ENCODE measurements at places on chromosomes 7 and 10. TPM values are rescaled to one million over a fixed set of nuclear protein-coding genes. Genes with fewer than 3 reads are reported as not detected.

The ABCB4 gene
- under 0.01 TPM for total RNA-seq

The FXYD4 gene
- total RNA-seq: not detected

The DPY19L1 gene
- 70.2 TPM for total RNA-seq

The ZNF735 gene
- total RNA-seq: not detected

The CDNF gene
- total RNA-seq: 0.32 TPM

The HGF gene
- 1.8 TPM for total RNA-seq

The NPC1L1 gene
- not detected for total RNA-seq

The SPDYE5 gene
- not detected for total RNA-seq

The CALD1 gene
- total RNA-seq: 255 TPM

The ARHGAP22 gene
- 29.9 TPM for total RNA-seq

The POLR2J2 gene
- 1.9 TPM for total RNA-seq

The CPVL gene
- not detected for total RNA-seq

The CAMK2B gene
- total RNA-seq: 1.6 TPM

The CNPY1 gene
- total RNA-seq: not detected

The TMEM184A gene
- not detected for total RNA-seq

The OR2A1 gene
- total RNA-seq: under 0.01 TPM

The PTPRE gene
- total RNA-seq: 57.8 TPM

The FAM221A gene
- 3.9 TPM for total RNA-seq

The FAM241B gene
- not detected for total RNA-seq

The ITIH5 gene
- total RNA-seq: not detected

The SEC31B gene
- total RNA-seq: 2.0 TPM

The SKAP2 gene
- total RNA-seq: 6.5 TPM

The CALCR gene
- not detected for total RNA-seq

The GATA3 gene
- total RNA-seq: 3.0 TPM
